ENCODE measurements at places on chromosomes 7 and 10.
A peak's percentile ranks its signal among the peaks of the same experiment; 100 is the strongest.

DNA sequence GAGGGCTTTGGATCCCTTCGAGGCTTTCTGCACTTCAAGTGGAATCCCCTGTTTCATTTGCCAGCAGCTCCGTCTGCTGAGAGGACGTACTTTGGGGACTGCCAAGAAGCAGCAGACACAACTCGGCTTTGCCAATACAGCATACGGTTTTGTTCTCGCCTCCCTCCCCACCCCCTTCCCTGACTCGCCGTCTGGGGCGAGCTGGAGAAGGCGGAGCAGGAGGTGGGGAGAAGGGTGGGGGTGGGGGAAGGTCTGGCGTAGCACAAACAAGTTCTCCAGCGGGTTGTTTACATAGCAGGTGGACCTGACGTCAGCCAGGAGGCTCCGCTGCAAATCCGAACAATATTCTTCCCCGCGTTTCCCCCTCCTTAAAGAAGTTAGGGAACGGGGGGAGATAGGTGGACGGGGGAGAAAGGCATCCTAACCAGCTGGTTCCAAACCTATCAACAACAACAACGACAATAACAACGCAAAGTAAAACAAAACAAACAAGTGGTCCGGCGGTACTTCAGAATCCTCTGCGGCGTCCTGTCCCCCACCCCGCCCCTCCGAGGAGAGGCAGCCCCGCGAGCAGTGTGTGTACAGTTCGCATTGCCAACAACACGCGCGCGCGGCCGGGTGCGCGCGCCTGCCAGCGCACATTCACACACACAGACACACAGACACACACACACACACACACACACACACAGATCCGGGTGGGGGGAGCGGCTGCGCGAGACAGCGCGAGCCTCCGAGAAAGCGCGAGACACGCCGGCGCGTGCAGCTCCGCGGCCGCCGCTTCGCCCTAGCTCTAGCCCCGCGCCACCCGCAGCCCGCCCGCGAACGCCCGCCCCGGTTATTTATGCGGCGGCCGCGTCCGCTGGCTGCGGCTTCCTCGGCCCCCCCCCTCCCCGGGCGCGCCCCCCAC, 167.0 kb upstream of the PPP1R3A start:
- no peak for DNase-seq

DNA sequence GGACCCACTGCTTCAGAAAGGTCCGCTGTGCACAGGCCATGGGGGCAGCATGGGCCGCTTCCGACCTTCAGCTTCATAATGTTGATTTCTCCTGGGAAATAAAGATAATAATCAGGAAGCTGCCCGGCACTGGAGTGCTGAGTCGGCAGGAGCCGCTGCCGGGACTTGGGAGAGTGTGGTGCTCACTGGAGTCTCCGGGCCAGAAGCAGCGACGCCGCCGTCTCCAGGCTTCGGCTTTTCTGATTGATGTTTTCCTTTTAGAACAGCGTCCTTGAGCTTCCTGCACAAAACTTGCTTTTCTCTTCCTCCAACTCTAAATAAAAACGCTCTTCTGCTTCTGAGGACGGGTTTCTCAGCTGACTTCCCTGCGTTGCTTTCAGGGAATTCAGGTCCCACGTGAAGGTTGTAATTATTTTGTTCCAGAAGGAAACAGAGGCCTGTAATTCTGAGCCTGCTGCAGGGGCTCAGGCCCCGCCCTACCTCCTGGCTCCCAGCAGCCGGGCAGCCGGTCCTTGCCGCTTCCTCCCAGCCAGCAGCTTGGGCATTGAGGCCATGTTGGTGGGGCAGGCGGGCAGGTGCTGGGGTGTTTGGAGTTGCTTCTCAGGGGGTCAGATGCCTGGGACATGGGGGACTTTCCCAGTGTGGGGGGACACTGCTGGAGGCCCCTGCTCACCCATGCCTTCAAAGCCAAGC, 14.7 kb downstream of the PWWP2B start:
- DNase-seq: no peak

- DNase-seq: no peak
Measured at GRCh38 chr7:92685136-92686042, 95.2 kb upstream of the FAM133B start.

- DNase-seq: no peak
Measured at GRCh38 chr10:75509706-75510105, 78.3 kb downstream of the LRMDA start.

GRCh38 chr7:157397731-157398691, 61.2 kb downstream of the DNAJB6 start:
- DNase-seq: peak; percentile 19

DNA sequence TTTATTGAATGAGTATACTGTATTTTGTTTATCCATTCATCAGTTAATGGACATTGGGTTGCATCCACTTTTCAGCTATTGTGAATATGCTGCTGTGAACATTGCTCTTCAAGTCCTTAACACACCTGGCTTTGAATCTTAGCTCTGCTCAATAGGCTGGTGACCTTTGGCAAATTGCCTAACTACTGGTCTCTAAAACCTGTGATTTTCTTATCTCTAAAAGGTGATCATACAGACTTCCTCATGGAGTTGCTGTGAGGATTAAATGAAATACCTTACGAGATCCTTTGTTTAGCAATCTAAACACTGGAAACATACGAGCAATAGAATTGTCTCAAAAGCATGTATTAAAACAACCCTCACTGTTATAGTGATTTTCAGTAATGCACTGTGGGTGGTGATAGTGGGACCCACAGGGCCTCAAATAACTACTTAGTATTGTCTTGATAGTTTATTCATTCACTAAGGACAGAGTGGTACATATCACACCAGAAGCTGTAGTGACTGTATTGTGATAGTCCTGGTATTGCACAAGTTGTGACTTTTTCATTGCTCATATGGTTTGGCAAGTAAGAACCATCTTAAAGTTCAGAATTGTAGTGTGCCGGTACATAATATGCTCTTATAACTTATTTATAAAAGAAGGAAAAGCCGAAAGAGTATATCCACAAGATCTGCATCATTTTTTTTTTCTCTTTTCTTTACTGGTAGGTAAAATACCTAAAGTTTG, 257.6 kb downstream of the EXOC4 start:
- no peak for DNase-seq

DNA sequence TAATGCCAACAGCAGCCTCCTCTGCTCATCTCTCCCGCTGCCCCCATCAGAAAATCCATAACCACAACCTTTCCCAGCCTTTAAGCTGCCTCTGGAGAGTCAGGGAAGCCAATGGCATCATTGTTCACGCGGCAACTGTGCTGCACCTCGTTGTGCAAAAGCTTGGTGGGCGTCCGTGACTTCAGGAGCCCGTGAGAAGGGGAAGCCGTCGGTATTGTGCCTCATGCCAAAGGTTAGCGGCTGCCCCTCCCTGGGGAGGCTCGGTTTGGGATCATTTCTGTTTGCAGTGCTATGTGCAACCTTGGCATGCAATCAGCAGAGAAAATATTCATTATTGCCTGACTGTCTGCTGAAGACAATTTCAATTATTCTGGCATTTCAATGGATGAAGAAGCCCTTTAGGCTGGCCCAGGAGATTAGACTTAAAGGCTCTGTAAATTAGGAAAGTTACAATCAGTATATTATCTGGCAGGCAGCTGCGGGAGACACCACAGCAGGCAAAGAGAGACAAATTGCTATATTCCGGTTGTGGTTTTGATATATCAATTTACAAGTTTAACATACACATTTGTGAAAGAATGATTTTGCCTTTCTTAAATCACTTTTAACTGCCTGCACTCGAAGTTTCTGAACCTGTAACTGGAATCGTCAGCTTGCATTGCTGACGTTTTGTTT, 244.5 kb downstream of the GATA3 start:
- no peak for DNase-seq

- no peak for DNase-seq
Measured at GRCh38 chr10:86758189-86759072, 2.0 kb downstream of the BMPR1A start.

DNA sequence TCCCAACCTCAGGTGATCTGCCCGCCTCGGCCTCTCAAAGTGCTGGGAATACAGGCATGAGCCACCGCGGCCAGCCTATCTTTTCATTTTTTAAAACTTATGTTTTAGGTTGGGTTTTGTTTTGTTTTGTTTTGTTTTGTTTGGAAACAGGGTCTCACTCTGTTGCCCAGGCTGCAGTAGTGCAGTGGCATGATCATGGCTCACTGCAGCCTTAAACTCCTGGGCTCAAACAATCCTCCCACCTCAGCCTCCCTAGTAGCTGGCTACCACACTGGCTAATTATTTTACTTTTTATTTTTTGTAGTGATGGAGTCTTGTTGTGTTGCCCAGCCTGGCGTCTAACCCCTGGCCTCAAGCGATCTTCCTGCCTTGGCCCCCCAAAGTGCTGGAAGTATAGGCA, 19.4 kb upstream of the AGFG2 start:
- DNase-seq: no peak

GRCh38 chr10:5805260-5805659, 8.0 kb downstream of the GDI2 start:
- DNase-seq: no peak
